ENCODE measurements at places on chromosomes 6 and 20. TPM values are rescaled to one million over a fixed set of nuclear protein-coding genes. Genes with fewer than 3 reads are reported as not detected.
A peak's percentile ranks its signal among the peaks of the same experiment; 100 is the strongest.

GRCh38 chr20:62174021-62174804, 8.6 kb upstream of the MTG2 start:
- peak; percentile 67 for DNase-seq

GRCh38 chr6:24431045-24431451, 28.3 kb downstream of the MRS2 start:
- DNase-seq = no peak

- no peak for DNase-seq
Observed at GRCh38 chr20:1417273-1417672, 24.4 kb upstream of the FKBP1A start.

The KCNK5 gene
- total RNA-seq = 18.5 TPM

- no peak for DNase-seq
Observed at GRCh38 chr6:21996425-21997118, 300.3 kb downstream of the PRL start.

The MKKS gene
- total RNA-seq = 14.1 TPM

The BCKDHB gene
- total RNA-seq = 20.6 TPM

DNA sequence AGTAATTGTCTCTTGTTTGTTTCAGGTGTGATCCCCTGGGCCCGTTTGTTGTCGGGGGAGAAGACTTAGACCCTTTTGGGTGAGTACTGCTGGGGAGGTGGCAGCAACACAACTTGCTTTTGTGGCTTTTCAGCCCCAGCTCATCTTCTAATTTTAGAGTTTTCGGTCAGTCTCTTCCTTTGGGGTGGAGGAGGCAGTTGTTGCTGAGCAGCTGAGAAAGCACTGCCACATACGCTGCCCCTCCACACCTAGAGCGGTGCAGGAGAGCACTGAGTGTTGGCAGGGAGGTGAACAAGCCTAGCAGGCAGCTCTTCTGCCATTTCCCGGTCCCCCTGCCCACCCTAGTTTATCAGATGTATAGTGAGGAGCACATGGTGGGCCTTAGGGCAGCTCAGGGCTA, 21.7 kb downstream of the TMEM74B start:
- no peak for DNase-seq

DNA sequence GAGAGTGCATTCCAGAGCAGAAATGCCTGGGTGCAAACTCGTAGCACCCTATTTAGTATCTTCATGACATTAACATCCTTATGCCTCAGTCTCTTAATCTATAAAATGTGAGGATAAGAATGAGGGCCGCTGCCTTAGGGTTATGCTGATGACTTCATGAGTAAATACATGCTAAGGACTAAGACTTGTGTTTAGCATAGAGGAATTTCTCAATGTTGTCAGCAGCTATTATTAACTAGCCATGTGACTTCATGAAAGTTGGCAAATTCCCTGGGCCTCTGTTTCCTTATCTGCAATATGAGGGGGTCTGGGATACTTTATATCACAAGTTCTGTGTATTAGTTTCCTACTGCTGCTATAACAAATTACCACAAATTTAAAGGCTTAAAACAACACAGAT, 108.1 kb upstream of the RIPOR2 start:
- DNase-seq = no peak

GRCh38 chr6:55794136-55794812, 81.1 kb downstream of the BMP5 start:
- no peak for DNase-seq

- DNase-seq = peak; percentile 70
Observed at GRCh38 chr6:32060966-32061655, 22.9 kb downstream of the CYP21A2 start.

The NT5E gene
- 14.0 TPM for total RNA-seq

The PKIB gene
- total RNA-seq = 1.0 TPM

- DNase-seq = no peak
Observed at GRCh38 chr20:14604143-14604542, 266.7 kb upstream of the FLRT3 start.

GRCh38 chr6:131867744-131868143, 59.9 kb downstream of the ENPP1 start:
- no peak for DNase-seq

The TBX18 gene
- total RNA-seq = not detected

DNA sequence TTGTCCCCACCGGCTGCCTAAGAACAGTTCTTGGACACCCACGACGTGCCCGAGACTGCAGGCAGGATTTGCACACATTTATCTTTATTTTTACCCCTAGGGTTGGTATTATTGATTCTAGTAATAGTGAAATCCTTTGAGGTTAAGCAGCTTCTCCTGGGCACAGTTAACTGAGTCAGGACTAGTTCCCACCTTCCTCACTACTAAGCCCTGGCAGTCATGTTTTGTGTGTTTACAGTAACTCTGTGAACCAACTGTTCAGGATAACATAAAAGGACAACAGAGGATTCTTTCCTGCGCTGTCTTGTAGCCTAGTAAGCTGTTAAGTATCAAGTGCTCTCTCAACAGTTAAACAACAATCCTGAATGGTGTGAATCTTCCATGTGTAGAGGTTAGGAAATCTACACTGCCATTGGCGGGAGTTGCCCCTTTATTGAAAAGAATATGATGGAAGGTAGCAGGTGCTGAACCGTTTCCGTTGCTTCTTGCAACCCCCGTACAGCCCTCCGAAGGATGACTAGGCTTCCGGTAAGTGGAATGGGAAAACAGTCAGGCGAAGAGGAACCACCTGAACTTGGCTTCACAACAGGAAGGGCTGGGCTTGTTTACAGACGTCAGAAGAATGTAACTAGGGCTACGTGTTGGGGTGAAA, 979 bp upstream of the SOD2 start:
- no peak for DNase-seq

- DNase-seq = no peak
Observed at GRCh38 chr6:50716899-50717509, 3.7 kb downstream of the TFAP2D start.

DNA sequence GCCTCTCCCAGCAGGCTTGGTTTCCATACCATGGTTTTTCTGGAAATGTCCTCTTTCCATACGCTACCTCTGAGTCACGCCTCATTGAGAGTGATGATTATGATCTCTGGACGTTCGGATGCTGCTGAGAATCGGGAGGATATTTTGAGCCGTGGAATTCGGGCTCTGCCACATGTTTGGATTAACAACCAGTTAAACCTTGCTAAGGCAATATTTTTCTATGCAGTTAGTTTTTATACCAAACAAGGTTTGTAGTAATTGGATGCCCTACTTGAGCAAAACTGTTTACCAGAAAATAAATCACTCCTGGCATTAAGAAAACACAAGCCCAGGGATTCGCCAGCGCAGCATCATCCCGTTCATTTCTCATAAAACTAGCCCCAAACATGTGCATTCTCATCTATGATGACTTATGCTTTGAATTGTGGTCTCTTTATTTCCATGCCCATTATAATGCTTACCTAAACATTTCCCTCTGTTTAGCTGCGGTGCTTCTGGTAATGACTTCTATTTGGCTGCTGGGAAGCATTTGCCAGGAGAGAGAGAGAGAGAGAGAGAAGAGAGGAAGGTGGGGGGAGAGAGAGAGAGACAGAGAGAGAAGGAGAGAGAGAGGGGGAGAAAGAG, 198.9 kb downstream of the CLIC5 start:
- no peak for DNase-seq

DNA sequence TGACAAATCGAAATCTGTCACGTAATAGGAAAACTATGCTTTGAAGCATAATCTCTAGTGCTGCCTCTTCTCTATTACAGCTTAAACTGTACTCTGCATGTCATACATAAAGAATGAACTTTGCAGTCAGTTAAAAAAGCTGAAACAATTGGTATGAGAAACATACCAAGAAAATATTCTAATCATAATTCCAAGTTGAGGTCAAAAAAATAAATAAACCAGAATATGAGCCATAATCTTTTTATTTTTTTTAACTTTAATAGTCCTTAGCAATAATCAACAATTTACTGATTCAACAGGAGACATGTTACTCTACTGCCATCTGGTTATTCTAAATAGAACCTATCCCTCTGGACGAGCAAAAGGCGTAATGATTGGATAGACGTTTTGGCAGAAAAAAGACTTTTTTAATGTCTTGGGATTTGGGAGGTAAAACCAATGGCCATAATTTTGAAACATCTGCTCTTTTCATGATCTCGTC, 224.4 kb upstream of the FLRT3 start:
- DNase-seq = no peak

GRCh38 chr6:143432588-143432987, 17.9 kb downstream of the ADAT2 start:
- no peak for DNase-seq

The MYLK4 gene
- total RNA-seq = 1.1 TPM

DNA sequence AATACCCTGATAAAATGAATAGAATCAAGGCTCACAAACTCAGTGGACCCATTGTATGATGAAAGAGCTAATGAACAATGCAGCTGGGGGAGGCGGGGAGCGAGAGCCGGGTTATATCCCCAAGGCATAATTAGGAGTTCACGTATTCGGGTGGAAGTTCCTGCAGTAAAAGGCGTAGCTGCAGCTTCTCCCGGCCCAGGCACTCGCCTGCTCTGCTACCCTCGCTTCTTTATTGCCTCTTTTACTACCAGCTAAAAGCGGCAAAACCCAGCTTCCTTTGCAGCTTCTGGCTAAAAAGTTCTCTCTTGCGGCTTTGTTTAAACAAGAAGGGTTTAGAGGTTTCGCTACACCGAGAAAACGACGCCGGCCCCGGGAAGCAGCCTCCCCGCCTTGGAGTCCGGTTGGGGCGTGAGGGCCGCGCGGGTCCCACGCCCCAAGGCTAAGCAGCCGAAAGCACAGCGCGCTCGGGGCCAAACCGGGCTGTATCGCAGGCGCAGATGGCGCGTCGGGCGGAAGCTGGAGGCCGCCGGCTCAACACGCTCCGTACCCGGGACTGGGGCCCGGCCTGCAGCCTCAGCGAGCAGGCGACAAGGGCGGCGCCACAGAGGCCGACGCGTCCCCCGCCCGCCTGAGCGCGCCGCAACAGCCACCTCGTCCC, 1.6 kb downstream of the ZBTB2 start:
- peak; percentile 67 for DNase-seq

- DNase-seq = no peak
Observed at GRCh38 chr6:21824431-21825177, 231.1 kb downstream of the SOX4 start.

DNA sequence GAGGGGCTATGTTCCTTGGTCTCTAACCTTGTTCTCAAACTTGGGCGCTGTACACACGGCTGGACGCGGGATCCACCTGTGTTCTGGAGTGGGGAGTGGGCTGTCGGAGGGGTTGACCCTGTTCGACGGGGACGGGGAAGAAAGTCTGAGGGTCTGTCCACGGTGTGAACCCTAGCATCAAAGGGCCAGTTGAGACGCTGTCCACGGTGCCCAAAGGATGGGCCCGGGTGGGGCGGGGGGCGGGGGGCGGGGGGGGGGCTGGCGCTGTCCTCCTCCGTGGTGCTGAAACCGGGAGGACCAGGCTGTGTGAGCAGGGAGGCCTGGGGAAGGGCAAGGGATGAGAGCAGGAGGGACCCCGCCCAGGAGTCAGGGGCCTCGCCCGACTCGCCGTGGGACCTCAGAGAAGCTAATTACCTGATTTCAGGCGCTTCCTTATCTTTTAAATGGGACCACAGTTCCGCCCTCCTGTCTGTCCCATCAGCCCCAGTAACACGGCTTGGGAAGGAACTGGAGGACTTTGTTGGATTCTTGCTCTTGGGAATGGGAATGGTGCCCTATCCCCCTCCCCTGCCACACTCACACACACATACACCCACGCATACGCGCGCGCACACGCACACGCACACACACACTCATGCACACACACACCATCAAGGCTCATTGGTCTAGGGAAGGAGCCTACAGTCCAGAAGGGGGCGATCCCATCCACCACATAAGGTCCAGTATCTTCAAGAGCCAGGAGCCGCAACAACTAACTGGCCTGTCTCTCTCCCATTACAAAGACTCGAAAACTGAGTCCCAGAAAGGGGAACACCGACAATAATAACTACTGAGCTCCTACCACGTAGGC, 1.0 kb upstream of the VSTM2L start:
- DNase-seq = peak; percentile 52

GRCh38 chr6:79427721-79428120, 109.5 kb downstream of the LCA5 start:
- DNase-seq = no peak

The ARFGEF3 gene
- total RNA-seq = 53.6 TPM

The JPH2 gene
- total RNA-seq = 5.5 TPM

The RPP40 gene
- total RNA-seq = 7.9 TPM

The UBE2C gene
- 5.1 TPM for total RNA-seq

GRCh38 chr6:15352845-15353244, 107.0 kb downstream of the JARID2 start:
- DNase-seq = no peak

DNA sequence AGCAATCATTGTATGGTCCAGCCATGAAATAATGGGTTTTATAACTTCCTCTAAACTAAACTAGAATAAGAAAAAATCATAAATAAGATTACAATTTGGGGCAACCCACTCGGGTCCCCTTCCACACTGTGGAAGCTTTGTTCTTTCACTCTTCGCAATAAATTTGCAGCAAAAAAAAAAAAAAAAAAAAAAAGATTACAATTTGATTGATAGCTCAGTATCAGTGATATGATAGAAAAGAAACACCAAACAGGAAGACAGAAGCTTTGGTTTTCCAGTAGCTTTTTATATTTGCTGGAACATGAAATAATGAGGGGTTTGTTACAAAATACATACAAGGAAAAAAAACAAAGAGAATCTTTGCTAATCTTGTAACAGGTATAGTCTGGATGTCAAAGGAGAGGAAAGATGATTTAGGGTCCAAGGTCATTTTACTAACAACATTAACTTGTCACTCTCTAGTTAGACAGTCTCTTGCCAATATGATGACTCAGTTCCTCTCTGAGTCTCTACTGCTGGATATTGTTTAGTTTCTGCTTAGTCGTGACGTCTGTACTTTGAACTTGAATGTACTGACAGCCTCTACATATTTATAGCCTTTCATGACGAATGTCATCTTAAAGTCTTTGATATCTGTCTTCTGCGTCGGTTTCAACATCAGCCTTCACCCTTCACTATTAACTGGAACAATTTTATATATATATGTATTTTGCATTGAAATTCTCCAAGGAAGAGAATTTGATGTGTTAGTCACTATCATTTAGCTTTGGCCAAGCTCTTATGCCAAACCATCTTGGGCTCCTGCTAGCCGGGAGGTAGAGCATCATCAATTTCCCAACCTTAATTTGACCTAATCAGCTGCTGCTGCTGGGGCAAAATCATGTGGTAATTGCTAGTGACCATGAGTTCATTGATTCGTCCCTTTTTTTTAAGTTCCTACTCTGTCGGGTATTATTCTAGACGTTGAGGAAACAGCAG, 213.1 kb upstream of the STXBP5 start:
- DNase-seq = no peak

The LAMA4 gene
- total RNA-seq = 43.9 TPM

GRCh38 chr6:14645841-14646240, 528.3 kb downstream of the CD83 start:
- DNase-seq = no peak

Measured in upper lobe of left lung (tissue), 6 donors.